Suppressor macrophage treated with lipopolysaccharide for 4 hours (primary cell): ENCODE measurements at places on chromosomes 7 and 10.

- no peak for DNase-seq
These were observed 2.6 kb downstream of the MEST start for GRCh38 chr7:130494431-130494858.

GRCh38 chr10:12022580-12023257 lies 19.9 kb downstream of the UPF2 start:
- no peak for DNase-seq

DNA sequence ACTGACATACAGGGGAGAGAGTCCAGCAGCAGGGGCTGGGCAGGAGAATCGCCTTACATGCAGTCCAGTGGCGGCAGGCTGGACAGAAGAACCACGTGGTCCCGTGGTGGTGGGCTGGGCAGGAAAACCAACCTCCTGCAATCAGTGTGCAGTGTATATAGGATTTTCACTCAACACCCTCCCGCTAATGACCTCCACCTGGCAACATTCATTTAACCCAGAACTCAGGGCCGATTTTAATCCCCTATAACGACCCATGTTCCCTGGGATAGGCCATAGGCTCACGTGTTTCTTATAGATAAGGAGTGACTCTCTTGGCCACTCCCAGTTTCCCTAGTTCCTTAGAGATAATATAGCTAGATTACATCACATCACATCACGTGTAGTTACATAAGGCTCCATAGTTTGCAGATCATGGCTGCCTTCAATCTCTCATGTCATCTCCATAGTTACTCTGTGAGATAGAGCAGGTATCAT lies 19.4 kb downstream of the MTURN start:
- DNase-seq, result no peak

GRCh38 chr10:21705142-21705827 lies 171.3 kb downstream of the MLLT10 start:
- no peak for DNase-seq

- no peak for DNase-seq
These were observed 535.9 kb upstream of the POT1 start for GRCh38 chr7:125465527-125465926.

DNA sequence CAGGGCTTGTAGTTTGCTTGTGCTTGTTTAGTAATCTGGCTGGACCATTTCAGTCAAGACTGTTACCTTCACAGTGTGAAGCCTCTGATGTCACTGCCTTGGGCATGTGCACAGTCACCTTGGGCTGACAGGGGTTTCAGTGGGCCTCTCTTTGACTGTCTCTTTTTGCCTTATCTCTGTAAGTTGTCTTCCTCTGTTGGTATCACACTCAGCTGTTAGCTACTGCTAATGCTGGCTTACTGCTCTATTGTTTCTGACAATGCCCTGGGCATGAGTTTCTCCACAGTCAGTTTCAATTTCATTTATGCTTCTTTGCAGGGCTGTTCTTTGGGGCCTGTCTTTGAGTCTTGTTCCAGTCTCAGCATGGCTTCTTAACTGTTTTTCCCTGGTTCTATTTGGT lies 201.9 kb upstream of the SHH start:
- no peak for DNase-seq

DNA sequence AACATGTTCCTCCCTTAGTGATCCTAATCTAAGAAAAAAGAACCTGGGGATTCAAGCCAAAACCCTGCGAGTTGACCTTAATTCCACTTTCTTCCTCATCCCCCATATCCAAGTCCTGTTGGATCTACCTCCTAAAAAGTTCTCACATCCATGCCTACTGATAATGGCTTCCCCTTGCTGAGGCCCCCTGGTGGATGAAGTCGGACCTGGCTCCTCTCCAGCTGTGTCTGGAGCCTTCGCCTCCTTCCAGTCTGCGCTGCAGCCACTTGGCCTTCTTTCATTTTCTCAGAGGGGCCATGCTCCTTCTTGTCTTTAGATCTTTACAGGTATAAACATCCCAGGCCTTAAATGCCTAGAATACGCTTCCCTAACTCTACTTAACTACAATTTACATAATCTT lies 8.1 kb downstream of the PDE1C start:
- DNase-seq, result peak; percentile 69

DNA sequence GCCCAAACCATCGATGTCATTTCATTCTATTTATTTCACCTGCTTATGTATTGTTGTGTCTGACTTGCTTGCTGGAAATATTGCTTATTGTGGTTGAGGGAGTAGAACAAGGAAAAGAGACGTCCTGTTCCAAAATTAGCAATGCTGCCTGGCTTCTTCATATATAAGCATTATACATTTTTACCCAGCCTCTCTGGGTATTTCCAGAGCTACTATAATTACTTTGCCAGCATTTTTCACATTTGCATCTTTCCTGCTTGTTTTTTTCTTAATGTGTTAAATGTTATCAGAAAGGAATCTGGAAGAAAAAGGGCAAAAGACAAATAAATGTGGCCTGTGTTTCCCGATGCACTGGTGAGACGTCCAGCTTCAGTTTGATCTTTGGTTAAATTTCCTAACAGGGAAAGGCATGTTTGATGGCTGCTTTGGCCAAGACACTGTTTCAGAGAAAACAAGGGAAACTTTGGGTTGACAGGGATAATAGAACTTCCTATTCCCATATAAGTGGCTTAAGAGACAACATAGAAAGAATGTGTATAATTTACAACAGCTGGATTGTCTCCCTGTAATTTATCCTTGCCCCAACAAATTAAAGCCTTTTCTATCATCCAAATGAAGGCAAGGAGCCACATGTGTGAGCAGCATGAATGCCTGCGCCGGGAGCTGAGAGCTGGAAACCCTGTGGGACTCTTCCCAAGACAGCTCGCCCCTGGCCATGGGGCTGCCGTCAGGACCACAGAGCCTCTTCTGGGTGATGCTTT lies 671.1 kb upstream of the CELF2 start:
- no peak for DNase-seq

- no peak for DNase-seq
These were observed 38.5 kb downstream of the LRRN3 start for GRCh38 chr7:111129435-111129834.

GRCh38 chr7:64187408-64187807 lies 19.6 kb upstream of the ZNF735 start:
- no peak for DNase-seq

GRCh38 chr7:637826-638225 lies 88.7 kb upstream of the DNAAF5 start:
- DNase-seq, result no peak

DNA sequence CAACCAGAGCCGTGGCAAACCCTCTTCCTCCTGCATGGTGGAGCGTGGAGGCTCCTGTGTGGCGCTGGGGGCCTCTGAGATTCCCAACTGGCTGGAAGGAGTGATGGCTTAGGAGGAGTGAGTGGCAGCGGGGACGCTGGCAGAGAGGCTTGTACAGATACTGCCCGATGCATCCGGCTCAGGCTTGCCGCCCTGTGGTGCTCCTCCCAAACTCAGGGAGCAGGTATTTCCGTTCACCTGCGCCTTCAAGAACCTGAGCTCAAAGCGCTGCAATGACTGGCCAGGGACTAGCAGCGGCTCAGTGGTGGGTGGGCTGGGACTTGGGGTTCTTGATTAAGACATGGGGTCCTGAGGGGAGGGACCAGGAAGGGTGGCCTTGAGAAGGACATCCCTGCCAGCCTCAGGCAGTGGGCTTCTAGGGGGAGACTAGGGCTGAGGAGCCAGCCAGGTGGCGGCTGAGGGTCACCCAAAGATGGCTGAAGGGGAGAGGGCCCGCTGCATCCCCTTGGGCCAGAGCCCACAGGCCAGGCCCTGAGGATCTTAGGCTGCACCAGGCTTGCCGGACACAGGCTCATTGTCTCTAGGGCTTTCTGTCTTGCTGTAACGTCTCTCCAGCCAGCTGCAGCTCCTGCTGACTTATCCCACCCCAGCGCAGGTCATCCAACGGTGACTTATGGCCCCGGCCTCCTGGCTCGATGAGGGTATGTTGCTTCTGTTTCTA lies 3.2 kb downstream of the ZNF775 start:
- no peak for DNase-seq

DNA sequence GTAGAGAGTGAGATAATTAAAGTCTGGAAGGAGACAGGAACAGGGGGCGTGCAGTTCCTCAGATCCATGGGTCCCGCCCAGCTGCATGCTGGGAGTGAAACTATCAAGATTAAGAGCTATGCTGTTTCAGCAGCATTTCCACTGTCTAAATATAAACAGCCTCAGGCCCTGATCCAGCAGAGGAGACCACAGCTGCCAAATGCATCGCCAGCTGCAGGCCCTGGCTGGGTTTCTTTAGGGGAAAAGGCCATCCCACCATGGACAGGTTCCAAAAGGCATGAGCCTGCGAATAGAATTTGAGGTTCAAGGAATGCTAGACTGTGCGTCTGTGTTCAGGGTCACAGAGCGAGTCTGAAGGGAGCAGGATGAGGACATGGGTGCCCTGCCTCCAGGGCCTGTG lies 411.4 kb downstream of the PAXIP1 start:
- DNase-seq, result no peak

DNA sequence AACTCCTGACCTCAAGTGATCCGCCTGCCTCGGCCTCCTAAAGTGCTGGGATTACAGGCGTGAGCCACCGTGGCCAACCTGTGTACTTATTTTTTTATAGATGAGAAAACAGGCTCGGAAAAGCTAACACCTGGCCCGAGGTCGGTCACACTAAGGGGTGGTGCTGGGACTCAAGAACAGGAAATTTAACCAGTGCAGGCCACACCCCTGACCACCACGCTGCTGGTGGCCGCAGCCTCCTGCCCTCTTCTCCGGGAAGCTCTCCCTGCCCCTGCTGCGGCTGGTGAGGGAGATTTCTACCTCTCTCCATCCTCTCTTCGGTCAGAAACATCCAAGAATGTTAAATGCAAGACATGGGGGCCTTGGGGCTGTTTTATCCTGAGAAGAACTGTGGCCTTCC lies 63.2 kb downstream of the TNRC18 start:
- DNase-seq, result no peak

- DNase-seq, result no peak
These were observed 142.0 kb downstream of the HDAC9 start for GRCh38 chr7:18637516-18637915.

DNA sequence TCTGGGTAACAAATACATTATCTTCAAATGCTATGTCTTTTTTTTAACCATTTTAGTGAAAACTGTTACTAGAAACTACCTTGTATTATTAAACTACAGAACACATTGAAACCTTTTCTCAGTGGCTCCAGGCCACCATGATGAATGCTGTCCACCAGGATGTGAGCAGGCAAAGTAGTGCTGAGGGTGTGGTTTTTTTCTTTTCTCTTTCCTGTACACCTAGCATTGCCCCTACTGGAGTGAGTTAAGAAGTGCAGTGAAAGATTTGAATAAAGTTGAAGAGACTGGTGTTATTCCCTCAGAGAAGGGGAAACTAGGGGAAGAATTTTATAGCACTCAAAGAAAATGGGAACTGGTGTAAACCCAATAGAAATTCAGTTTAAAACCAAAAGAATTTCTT lies 120.0 kb upstream of the SAMD8 start:
- no peak for DNase-seq

DNA sequence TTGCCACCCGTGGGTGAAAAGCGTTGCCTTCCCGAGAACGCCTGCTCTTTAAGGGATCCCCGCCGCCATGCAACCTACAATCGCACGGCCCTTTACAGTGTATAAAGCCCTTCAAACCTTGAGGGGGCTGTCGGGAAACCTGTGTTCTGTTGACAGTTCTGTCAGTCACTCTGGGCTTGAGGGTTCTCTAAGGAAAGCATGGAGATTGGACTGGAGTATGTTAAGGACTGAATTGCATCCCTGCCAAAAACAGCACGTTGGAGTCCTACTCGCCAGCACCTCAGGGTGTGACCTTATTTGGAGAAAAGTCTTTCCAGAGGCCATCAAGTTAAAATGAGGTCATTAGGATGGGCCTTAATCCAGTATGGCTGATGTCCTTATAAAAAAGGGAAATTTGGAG lies 70.6 kb downstream of the PFKFB3 start:
- DNase-seq, result no peak

DNA sequence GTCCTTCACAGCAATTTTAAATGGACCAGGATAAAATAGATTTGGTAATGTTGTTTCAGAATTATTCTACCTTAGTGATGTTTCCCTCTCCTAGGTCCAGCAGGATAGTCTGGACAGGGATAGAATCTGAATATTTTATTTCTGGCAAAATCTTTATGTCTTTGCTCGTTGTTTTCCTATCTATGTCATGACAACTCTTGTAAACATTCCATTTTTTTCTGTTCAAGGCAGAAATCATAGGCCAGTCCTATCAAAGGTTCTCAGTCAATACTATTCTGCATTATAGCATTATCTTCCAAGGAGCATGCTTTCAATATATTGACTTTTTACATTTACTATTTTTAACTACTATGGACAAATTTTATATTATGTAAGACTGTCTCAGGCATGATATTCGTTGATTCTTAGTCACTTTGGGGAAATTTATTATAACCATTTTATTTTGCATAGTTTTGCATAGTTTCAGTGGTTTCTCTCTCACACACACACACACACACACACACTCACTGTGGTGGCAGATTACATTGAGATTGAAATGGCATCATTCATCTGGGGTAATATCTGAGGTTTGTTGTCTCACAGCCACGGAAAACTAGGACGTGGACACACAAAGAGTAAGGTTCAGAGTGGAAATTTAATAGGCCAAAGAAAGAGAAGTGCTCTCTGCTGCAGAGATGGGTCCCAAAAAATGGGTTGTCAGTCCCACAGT lies 17.2 kb downstream of the TAS2R60 start:
- DNase-seq, result peak; percentile 35

GRCh38 chr7:134370135-134370534 lies 53.4 kb upstream of the SLC35B4 start:
- no peak for DNase-seq

GRCh38 chr10:52775132-52775647 lies 2.6 kb upstream of the MBL2 start:
- DNase-seq, result no peak

GRCh38 chr10:102453502-102453901 lies 2.2 kb upstream of the C10orf95 start:
- peak; percentile 39 for DNase-seq

GRCh38 chr7:91162436-91162835 lies 101.8 kb upstream of the FZD1 start:
- DNase-seq, result peak; percentile 46

DNA sequence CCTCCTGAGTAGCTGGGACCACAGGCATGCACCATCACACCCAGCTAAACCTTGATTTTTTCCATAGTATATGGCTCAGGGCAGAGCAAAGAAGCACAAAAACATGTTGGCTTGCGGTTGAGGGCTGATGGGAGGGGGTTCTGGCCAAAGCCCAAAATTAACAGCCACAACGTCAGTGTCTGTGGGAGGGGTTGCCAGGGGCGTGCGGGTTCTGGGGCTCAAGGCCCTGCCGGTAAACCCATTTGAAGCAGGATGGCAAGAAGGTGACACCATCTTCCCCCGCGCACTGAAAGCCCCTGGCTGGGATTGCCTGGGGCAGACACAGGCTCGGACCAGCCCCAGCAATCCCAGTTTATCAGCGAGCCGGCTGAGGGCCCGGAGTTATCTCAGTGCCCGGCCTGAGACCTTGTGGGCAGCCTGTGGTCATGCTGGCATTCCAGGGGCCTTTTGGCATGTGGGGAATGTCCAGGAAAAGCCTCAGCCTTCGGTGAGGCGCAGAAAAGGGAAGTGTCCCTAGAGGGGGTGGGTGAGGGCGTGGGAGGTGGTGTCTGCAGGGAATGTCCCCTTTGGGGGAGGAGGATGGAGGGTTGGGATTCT lies 167.7 kb upstream of the TNRC18 start:
- DNase-seq, result peak; percentile 76

- no peak for DNase-seq
These were observed 295.9 kb upstream of the ZNF32 start for GRCh38 chr10:43944381-43945093.

GRCh38 chr10:60820093-60820754 lies 41.9 kb downstream of the CDK1 start:
- no peak for DNase-seq
